ENCODE measurements at places on chromosomes 16 and 17.
A peak's percentile ranks its signal among the peaks of the same experiment; 100 is the strongest.

DNA sequence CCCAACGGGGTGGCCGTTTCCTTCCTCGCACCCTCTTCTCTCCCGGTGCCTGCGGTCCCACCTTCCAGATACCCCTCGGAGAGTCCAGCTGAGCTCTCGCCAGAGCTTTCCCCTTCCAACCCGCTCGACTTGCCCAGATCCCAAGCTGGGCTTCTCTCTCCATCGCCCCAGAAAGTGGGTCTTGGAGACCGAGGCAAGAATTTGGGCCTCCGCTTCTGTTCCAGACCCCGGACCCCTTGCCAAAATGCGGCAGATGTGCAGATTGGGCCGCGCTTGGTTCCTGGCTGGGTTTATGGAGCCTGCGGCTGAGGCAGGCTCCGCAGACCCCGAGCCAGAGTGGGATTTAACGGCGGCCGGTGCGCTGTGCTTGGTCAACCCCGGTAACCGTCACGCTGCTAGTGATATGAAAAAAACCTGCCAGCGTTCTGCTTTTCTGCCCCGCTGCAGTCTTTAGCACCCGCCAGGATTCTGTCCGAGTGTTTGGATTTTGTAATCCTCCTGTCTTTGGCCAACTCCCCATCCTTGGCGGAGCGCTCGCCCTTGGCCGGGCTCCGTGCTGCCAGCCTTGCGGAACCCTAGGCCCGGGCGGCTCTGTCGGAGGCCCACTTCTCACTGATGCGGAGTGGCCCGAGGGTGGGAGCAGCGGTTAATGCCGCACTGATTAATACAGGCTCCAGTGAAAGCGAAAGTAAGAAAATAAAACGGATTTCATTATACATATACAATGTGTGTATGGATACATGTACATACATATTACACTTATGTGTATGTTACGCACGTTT, 754 bp upstream of the SLFN11 start:
- DNase-seq = no peak

- no peak for DNase-seq
Measured at GRCh38 chr17:31583772-31584356, 192.4 kb downstream of the RAB11FIP4 start.

- peak; percentile 8 for DNase-seq
Measured at GRCh38 chr16:3654249-3654991, at the start of gene DNASE1. DNASE1 (plus strand) TSS chr16:3654691; CDS start chr16:3655374, 683 bp downstream.

DNA sequence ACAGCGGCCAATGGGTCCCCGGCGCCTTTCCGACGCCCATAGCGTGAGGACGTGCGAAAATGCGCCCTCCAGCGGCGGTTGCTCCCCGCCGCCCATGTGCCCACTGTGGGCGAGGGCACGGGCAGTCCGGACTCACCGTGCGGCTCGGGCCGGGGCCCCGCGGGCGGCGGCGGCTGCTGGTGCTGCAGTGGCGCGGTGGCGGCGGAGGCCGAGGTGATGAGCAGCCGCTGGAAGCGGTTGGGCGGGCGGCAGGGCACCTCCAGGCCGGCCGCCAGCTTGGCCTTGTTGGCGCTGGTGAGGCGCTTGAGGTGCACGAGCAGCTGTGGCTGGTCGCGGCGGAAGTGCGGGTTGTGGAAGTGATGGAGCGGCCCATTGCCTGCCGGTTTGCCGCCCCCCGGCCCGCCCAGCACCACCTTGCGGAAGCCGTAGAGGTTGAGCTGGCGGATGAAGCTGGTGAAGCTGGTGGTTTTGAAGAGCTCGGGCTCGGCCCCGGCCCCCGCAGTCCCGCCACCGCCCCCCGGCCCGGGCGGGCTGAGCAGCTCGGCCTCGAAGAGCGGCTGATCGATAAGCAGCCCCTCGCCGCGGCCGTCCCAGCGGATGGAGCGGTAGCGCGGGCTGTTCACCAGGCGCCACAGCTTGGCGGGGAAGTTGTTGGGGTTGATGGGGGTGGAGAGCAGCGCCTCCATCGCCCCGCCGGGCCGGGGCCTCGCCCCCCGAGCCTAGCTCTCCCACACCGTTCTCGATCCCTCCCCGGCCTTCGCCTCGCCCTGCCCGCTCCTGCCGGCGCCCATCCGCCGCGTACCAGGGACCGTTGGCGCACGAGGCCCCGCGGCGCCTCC, at the start of gene HSF5:
Gene HSF5 (minus strand): TSS at position 820 of the 839 bp plus-strand sequence. CDS start 134 bp downstream, at position 686.
- DNase-seq = peak; percentile 18

- peak; percentile 53 for DNase-seq
Measured at GRCh38 chr16:11665071-11665491, 3.2 kb upstream of the SNN start.

DNA sequence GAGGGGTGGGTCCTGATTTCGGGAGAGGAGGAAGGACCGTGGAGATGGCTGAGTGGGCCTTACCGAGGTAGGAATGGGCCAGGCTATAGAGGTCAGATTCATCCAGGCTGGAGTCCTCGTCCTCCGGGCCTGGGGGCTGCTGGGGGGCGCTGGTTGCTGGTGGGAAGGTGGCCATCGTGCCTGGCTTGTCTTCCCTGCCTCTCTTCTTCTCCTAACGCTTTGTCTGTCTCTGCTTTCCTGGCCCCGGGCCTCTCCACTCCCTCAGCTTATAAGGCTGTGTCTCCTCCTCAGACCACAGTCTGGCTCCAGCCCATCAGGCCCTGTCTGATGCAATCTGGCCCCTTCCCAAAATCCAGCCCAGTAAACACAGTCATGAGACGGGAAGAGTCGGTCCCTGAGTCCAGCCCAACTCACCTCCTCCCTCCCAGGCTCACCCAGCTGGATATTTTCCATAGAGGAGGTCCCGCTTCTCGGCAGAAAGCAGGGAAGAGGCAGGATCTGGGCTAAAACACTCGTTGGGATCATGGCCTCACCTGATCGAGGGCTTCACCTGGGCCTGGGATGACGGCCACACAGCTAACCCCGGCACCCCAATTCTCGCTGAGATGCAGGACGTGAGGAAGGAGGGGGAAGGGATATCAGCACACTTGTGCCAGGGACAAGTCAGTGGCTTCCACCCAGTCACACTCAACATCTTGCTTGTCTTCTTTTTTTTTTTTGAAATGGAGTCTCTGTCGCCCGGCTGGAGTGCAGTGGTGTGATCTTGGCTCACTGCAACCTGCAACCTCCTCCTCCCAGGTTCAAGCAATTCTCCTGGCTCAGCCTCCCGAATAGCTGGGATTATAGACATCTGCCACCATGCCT, at the start of gene NUPR1:
Gene NUPR1 (minus strand): TSS at position 242 of the 864 bp plus-strand sequence. CDS start 67 bp downstream, at position 175.
- DNase-seq = no peak

GRCh38 chr17:74147056-74147835, 56.2 kb upstream of the RPL38 start:
- no peak for DNase-seq

GRCh38 chr16:15988268-15989013, 39.0 kb downstream of the ABCC1 start:
- no peak for DNase-seq

DNA sequence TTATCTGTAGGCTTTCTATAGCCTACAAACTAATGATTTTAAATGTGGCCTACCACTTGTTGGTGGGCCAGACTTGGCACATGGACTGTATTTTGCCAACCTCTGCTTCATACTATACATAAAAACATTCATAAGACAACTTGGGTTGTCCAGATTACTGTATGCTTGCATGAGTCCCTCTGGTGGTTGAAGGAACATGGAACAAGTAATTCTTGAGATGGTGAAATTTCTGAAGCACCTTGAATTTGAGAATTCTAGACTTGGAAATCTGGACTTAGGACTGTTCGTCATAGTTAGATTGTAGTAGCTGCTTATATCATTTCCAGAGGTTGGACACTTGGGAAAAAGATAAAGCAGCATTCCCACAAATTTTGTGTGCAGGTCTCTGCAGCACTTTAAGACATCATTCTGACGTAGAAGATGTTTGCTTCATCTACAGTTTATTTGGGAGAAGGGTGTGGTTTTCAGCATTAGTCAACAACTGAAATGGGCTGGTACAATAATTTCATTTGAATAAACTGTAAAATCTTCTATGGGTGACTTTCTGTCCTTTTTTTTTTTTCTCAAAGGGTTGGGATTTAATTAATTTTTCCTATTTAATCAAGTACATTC, 31.2 kb downstream of the NFATC3 start:
- DNase-seq = no peak

- no peak for DNase-seq
Measured at GRCh38 chr16:47358816-47359215, 102.0 kb downstream of the ITFG1 start.

DNA sequence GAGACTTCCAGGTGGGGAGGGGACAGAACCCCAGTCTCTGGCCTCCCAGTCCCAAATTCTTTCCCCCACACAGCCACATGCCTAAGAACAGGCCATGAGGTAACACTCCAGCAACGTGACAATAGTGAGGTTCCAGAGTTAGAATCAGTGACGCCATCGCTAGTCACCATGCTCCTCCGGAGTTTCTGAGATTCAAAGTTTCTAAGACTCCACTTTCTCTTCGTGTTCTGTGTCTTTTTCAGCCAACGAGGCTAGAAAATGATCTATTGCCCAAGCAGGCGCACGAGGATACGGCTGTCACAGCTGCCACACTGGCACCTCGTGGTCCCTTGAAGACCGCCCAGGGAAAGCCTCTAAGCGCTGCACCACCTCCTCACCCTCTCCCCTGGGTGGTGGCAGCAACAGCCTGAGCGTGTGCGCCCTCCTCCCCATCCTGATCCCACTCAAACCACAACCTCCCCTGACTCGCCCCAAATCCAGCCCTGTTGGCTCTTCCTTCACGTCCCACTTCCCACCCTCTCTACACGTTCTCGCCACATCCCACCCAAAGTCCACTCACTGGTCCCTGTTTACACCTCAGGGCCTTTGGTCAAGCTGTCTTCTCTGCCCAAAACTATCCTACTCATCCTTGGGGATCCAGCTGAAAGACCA, 1.0 kb downstream of the MCRIP1 start:
- no peak for DNase-seq

- DNase-seq = peak; percentile 70
Measured at GRCh38 chr16:29900102-29900887, at the start of gene ASPHD1. ASPHD1 (plus strand) TSS chr16:29900488; CDS start chr16:29900972, 484 bp downstream.

GRCh38 chr17:81513372-81513752, 763 bp upstream of the ACTG1 start:
- DNase-seq = no peak

DNA sequence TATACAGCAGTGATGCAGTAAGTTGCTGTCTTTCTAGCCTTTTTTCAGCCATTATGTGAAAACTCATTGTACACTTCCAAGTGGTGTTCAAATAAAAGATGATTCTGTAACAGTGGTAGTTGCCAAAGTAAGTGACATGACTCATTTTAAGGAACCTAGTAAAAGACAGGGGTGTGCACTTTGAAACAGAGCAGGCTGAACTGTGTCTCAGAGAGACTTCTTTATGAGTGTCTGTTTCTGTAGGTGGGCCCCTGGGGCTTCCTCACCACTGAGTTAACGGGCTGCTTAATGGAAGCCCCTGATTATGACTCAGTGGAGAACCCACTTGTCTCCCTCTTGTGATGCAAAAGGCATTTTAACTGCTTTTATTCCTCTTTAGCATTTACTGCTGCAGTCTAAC, 147.3 kb downstream of the PCTP start:
- DNase-seq = no peak

- DNase-seq = no peak
Measured at GRCh38 chr16:12558641-12559040, 245.0 kb downstream of the CPPED1 start.

- DNase-seq = no peak
Measured at GRCh38 chr16:22198547-22199293, 7.4 kb upstream of the EEF2K start.

DNA sequence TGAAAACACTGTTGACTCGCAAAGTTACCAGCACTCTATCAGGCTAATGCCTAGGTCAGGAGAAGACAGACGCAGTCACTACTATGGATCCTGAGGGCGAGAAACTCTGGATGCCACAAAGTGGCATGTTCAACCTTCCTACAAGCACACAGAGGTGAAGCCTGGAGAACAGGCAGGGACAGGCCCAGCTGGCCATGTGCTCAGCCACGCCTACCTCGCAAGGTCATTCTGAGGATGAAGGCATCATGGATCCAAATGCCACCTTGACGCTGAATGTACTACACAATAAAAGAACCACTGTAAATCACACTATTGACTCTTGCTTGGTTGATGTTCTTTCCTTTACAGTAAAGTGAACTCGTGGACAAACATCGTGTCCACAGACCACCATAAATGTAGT, 85.8 kb downstream of the ANKRD11 start:
- DNase-seq = no peak

DNA sequence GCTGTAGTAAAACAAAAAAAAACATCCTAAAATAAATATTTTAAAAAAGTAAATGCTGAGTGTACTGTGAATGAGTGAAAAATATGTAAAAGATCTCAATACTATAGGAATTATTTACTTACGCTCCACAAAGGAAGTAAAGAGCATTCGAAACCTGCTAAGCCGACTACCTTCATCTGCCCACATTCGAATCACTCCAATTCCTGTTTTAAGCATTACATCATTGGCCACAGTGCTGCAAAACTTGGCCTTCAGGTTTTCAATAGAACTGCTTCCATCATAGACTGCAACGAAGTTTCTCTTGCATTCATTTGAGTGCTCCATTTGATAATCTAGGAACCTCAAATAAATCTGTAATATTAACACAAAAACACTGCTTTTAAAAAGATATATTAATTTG, 34.4 kb downstream of the NETO2 start:
- no peak for DNase-seq

DNA sequence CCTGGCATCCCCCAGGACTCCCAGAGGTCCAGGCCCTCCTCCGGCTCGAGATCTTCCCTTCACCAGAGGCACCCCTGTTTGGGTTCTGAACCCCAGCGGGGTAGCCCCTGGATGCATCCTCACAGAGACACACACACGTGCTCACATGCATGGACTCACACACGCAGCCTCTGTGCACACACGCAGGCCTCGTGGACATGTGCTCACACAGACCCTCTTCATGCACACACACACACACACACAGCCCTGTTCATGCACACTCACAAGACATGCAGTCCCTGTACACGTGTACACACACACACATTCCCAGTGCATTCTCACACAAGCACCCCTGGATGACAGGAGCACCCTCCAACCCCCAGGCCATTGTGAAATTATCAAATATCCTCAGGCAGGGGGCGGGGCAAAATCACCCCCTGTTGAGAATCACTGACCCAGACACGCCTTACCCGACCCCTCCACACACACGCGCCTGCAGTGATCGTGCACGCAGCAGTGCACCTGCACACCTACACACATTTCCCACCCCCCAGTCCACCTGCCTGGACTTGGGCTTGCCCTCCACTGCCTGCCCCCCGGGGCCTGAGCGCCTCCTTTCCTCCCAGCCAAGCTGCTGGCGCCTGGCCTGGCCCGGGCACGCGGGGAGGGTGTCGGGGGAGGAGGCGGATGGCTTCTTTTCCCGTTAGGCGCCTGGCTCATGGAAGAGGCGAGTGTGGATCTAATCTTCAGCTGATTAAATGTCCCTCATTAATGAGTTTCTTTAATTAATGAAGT, 62.6 kb downstream of the ENGASE start:
- no peak for DNase-seq

GRCh38 chr17:19337712-19338023, 24.9 kb downstream of the B9D1 start:
- no peak for DNase-seq

DNA sequence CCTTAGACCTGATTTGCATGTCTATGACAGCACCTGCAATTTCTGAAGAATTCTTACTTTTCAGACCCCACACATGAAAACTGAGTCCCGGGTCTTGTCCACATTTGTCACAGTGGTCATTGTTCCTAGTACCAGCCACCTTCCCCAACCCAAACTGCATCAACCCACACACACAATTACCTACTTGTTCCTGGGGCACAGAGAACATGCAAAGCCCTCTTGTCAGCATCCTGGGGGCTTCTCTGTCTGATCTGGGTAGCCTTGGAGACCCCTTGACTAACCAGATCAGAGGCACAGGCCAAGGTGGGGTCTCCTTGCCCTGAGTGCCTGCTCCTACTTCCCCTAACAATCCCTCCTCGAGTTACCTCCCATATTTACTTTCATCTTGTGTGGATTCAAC, 36.7 kb upstream of the PIK3R6 start:
- DNase-seq = no peak
